ENCODE measurements at places on chromosomes 3 and 15. TPM values are rescaled to one million over a fixed set of nuclear protein-coding genes. Genes with fewer than 3 reads are reported as not detected.

- no peaks in the 10 kb centered on the region for H3K27me3 ChIP-seq
- H3K4me1 ChIP-seq = peaks cover 11% of the 10 kb centered on the region
- no peaks in the 10 kb centered on the region for H3K36me3 ChIP-seq
- H3K4me3 ChIP-seq = no peak overlapping the region
- DNase-seq = no peak
Observed at GRCh38 chr3:187274977-187275338, 16.6 kb downstream of the MASP1 start.

DNA sequence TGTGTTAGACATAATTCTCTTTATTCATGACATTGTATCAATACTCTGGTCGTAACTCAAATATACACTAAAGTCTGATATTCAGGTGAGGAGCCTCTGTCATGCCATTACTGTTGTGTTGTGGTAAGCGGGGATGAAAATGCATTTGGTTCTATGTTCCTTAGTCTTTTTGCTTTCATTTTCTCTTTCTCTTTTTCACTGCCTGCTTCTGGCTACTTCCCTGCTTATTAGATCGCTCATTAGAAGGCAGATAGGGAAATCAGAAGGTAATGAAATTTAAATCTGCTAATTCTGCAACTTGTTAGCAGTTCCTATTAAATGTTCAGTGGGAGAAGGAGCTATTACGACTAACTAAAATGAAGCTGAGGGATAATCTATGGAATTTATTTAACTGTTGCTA, 345.0 kb downstream of the GRM7 start:
- H3K27me3 ChIP-seq = no peaks in the 10 kb centered on the region
- H3K36me3 ChIP-seq = no peaks in the 10 kb centered on the region
- H3K27ac ChIP-seq = no peak overlapping the region
- no peak for DNase-seq
- H3K4me3 ChIP-seq = no peak overlapping the region
- H3K4me1 ChIP-seq = no peaks in the 10 kb centered on the region

- no peaks in the 10 kb centered on the region for H3K4me1 ChIP-seq
- H3K36me3 ChIP-seq = no peaks in the 10 kb centered on the region
- no peaks in the 10 kb centered on the region for H3K27me3 ChIP-seq
- no peak overlapping the region for H3K4me3 ChIP-seq
Observed at GRCh38 chr3:174776123-174776522, 83.0 kb upstream of the NAALADL2 start.

- H3K27me3 ChIP-seq = no peaks in the 10 kb centered on the region
- H3K36me3 ChIP-seq = no peaks in the 10 kb centered on the region
- no peaks in the 10 kb centered on the region for H3K4me1 ChIP-seq
- H3K4me3 ChIP-seq = no peak overlapping the region
- H3K27ac ChIP-seq = no peak overlapping the region
Observed at GRCh38 chr3:166071-166470, 30.5 kb upstream of the CHL1 start.

GRCh38 chr3:174002543-174002942, 605.0 kb downstream of the NLGN1 start:
- no peak overlapping the region for H3K27ac ChIP-seq
- H3K4me3 ChIP-seq = no peak overlapping the region
- H3K4me1 ChIP-seq = no peaks in the 10 kb centered on the region
- no peak for DNase-seq
- no peaks in the 10 kb centered on the region for H3K36me3 ChIP-seq

DNA sequence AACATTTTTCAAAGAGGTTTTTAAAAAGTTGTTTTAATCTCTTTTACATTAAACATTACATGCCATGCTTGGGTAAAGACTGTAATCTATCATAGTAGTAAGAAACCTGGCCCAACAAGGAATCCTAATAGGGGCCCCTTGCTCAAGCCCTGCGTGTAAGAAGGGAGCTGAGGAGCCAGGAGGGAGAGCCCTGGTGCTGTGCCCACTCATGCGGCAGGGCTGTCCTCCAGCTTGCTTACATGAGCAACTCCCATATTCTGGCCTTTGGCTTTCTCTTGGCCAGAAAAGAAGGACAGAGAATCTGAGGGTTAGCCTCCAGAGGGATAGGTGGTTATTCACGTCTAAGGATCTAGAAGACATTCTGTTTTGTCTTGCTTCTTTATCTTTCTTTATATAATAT, 49.8 kb downstream of the KBTBD12 start:
- no peak overlapping the region for H3K27ac ChIP-seq
- H3K4me3 ChIP-seq = no peak overlapping the region
- no peaks in the 10 kb centered on the region for H3K4me1 ChIP-seq
- no peaks in the 10 kb centered on the region for H3K36me3 ChIP-seq
- DNase-seq = no peak
- no peaks in the 10 kb centered on the region for H3K27me3 ChIP-seq

DNA sequence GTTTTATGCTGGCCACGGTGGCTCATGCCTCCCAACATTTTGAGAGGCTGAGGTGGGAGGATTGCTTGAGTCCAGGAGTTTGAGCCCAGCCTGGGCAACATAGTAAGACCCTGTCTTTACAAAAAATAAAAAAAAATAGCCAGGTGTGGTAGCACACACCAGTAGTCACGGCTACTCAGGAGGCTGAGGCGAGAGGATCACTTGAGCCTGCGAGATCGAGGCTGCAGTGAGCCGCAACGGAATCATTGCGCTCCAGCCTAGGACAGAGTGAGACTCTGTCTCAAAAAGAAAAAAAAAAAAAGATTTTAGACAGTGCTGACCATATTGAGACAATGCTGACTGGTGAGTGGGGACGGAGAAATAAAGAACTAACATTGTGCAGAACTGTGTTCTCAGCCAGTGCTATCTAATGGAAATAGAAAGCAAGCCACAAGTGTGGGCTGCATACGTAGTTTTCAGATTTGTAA, 67.2 kb downstream of the ST6GAL1 start:
- peaks cover 4% of the 10 kb centered on the region for H3K4me1 ChIP-seq
- H3K27me3 ChIP-seq = no peaks in the 10 kb centered on the region
- no peaks in the 10 kb centered on the region for H3K36me3 ChIP-seq
- H3K27ac ChIP-seq = peak overlapping the region; percentile 35
- DNase-seq = no peak
- H3K4me3 ChIP-seq = no peak overlapping the region

GRCh38 chr3:43699864-43700263, 9.1 kb downstream of the ABHD5 start:
- H3K4me3 ChIP-seq = no peak overlapping the region
- no peaks in the 10 kb centered on the region for H3K27me3 ChIP-seq
- DNase-seq = no peak
- H3K36me3 ChIP-seq = peaks cover 7% of the 10 kb centered on the region
- H3K27ac ChIP-seq = no peak overlapping the region

- H3K27ac ChIP-seq = no peak overlapping the region
- no peaks in the 10 kb centered on the region for H3K36me3 ChIP-seq
- no peak overlapping the region for H3K4me3 ChIP-seq
- no peaks in the 10 kb centered on the region for H3K4me1 ChIP-seq
Observed at GRCh38 chr3:72597756-72598195, 250.5 kb downstream of the SHQ1 start.

DNA sequence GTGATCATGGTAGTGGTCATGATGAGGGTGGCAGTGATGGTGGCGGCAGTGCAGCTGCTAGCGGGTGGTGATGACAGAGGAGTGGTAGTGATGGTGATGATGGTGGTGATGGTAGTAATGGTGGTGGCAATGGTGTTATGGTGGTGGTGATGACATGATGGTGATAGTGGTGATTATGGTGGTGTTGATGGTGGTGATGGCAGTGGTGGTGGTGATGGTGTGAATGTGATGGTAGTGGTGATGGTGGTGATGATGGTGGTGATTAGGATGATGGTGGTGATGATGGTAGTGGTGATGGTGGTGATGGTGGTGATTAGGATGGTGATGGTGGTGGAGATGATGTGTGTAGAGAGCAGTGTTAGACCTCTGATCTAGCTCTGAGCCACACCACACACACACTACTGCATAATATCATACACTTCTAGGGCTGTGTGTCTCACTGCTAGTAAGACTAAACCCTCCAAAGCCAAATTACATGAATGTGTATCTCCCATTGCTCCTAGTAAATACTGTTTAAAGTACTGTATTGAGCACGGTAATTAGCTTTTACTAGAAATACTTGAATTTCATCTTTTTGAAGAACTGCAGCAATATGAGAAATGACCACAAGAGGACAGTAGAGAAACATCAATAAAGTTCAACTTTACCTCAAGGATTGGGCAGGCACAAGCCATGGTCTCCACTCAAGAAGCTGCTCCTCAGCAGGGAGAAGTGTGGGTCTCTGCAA, 28.8 kb downstream of the TMED3 start:
- no peak overlapping the region for H3K27ac ChIP-seq
- H3K4me1 ChIP-seq = no peaks in the 10 kb centered on the region
- H3K36me3 ChIP-seq = no peaks in the 10 kb centered on the region
- no peak for DNase-seq
- H3K27me3 ChIP-seq = no peaks in the 10 kb centered on the region
- no peak overlapping the region for H3K4me3 ChIP-seq

- no peak for DNase-seq
- no peak overlapping the region for H3K4me3 ChIP-seq
- H3K36me3 ChIP-seq = no peaks in the 10 kb centered on the region
- peaks cover 7% of the 10 kb centered on the region for H3K4me1 ChIP-seq
- H3K27me3 ChIP-seq = no peaks in the 10 kb centered on the region
Observed at GRCh38 chr3:124264346-124264745, 272.4 kb upstream of the ROPN1 start.

GRCh38 chr3:39180183-39180545, 12.2 kb downstream of the XIRP1 start:
- H3K27me3 ChIP-seq = no peaks in the 10 kb centered on the region
- DNase-seq = no peak
- peak overlapping the region; percentile 31 for H3K4me3 ChIP-seq
- no peaks in the 10 kb centered on the region for H3K36me3 ChIP-seq
- H3K27ac ChIP-seq = peak overlapping the region; percentile 94
- H3K4me1 ChIP-seq = peaks cover 66% of the 10 kb centered on the region

GRCh38 chr15:29826908-29827820, 4.9 kb upstream of the TJP1 start:
- H3K4me3 ChIP-seq = no peak overlapping the region
- peak overlapping the region; percentile 44 for H3K27ac ChIP-seq
- no peaks in the 10 kb centered on the region for H3K36me3 ChIP-seq
- no peak for DNase-seq
- H3K27me3 ChIP-seq = no peaks in the 10 kb centered on the region

- no peaks in the 10 kb centered on the region for H3K36me3 ChIP-seq
- no peaks in the 10 kb centered on the region for H3K27me3 ChIP-seq
- DNase-seq = no peak
- H3K4me1 ChIP-seq = no peaks in the 10 kb centered on the region
Observed at GRCh38 chr3:100695696-100696095, 13.6 kb upstream of the TFG start.

DNA sequence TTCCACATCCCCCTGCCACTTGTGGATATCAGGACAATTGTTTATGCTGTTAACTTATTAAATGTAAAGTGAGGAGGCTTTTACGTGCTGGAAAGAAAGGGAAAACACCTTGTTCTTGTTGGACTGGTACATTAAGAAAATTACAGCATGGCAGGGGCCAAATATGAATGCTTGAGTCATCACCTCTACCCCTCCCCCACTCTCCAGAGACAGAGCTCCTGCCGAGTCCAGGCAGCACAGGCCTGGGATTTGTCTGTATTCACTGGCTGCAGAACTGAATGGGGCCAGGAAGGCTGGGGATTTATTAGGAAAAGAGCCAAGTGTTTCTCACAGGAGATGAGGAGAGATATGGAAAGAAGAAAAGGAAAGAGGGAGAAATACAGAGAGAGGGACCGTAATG, 308.9 kb downstream of the EPHB1 start:
- no peaks in the 10 kb centered on the region for H3K4me1 ChIP-seq
- H3K27me3 ChIP-seq = no peaks in the 10 kb centered on the region
- no peak overlapping the region for H3K4me3 ChIP-seq
- no peaks in the 10 kb centered on the region for H3K36me3 ChIP-seq

GRCh38 chr15:51750186-51750585, 1.2 kb upstream of the TMOD2 start:
- no peak overlapping the region for H3K4me3 ChIP-seq
- no peaks in the 10 kb centered on the region for H3K27me3 ChIP-seq
- no peak for DNase-seq
- H3K4me1 ChIP-seq = peaks cover 14% of the 10 kb centered on the region

The PPM1L gene
- total RNA-seq = 25.6 TPM

The RFT1 gene
- total RNA-seq = 8.2 TPM

The CCR9 gene
- total RNA-seq = not detected

The GPR149 gene
- not detected for total RNA-seq

The CHRM5 gene
- total RNA-seq = not detected

The CORO2B gene
- total RNA-seq = 1.8 TPM

The C3orf70 gene
- 0.67 TPM for total RNA-seq

The TEX9 gene
- total RNA-seq = 3.8 TPM

The HRH1 gene
- total RNA-seq = 4.2 TPM

All from upper lobe of left lung (tissue), 6 donors.